ENCODE measurements at places on chromosomes 16 and 17.

- no peak for DNase-seq
Measured at GRCh38 chr16:46850619-46851555, 19.9 kb upstream of the C16orf87 start.

GRCh38 chr17:29874931-29875596, 55.0 kb downstream of the SSH2 start:
- no peak for DNase-seq

DNA sequence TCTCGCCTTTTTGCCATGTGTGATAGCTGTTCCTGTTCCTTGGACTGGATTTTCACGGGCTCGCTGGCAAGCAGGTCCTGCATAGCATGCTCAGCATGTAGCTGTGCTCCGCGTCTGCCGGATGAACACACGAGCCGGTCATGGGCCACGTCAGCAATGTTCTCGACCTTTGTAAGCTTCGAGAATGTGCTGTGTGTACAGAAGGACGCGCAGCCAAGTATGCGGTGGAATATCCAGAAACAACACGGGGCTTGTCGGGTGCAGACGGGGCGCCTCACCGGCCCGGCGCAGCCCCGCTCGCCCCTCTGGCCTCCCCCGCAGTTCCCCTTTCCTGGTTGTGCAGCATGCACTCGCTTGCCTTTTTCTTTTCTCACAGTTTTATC, 42.2 kb downstream of the RPTOR start:
- no peak for DNase-seq

DNA sequence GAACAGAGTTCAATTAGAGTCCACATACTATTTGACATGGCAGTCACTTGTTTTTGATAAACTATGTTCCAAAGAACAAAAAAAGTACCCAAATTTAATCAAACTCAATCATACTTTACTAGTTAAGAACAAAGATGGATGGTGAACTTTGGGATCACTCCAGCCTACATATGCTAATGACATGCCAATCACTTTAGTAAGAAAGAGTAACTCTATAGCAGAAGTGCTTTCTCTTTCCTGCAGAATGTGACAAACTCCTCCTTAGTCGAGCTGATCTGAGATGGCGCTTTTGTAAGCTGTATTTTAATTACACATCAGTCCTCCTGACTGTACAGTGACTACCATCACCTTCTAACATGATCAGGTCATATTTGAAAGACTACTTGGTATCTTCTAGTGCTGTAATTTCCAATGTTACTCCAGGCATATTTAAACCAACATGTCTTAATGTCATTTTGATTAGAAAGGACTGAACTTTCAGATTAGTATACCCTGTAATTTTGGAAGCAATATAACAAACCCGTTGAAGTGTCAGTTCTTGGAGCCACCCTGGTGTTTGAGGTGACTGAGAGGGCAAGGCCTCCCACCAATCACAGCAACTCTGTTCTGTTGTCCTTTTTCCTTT, 4.1 kb downstream of the NETO2 start:
- DNase-seq = peak; percentile 1

- peak; percentile 40 for DNase-seq
Measured at GRCh38 chr17:57954397-57955182, 622 bp downstream of the CUEDC1 start.

DNA sequence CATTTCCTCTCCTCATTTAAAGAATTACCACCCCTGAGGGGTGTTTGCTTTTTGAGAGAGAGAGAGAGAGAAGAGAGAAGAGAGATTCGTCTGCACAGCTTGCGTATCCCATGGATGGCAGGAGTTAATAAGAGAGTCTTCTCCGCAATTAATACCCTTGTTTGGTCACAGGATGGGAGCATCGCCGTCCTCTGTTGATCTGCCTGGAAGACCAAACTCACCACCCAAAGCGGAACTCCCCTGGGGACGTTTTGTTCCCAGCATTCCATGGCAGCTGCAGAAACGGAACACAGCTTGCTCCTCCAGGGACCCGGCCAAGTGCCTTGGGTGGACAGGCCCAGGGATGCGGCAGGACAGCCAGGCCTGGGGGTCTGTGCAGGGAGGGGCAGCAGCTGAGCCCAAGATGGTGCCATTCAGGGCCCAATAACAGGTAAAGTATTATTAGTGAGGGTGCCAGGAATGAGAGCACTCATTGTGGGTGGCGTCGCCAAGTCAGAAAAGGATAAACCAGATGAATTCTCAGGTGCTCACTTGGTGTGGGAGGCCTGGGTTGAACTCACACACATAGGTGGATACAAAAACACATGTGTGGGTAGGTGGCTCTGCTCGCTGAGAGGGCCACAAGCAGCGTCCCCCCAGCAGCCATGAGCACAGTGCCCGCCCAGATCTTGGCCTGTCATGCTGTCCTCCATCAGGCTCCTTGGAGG, 83.1 kb downstream of the NT5M start:
- no peak for DNase-seq

GRCh38 chr17:17467016-17467415, 9.8 kb upstream of the MED9 start:
- DNase-seq = no peak

DNA sequence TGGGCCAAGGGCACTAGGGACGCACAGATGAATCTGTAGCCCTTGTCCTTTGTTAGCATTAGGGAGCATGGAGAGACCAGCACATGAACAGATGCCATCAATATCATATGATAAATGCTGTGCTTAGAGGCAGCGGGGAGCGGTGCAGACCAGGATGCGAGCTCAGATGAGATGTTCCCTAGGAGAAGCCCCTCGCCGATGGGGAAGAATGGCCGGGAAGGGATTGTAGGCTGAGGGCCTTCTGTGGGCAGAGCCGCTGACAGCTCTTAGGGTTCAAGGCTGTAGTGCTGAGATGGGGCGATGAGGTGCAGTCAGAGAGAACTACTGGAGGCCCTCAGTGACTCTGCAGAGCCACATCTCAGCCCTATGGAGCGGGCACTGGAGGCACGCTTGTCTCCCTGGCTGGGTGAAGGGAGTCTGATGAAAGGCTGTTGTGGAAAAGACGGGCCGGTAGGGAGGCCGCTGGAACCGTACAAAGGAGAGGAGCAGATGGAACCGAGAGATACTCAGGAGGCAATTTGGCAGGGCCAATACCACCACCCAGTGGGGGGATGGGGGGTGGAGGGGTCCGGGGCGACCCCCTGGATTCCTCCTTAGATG, 66.3 kb upstream of the ENDOV start:
- DNase-seq = no peak

GRCh38 chr16:66925322-66925840, at the start of gene RRAD:
Gene RRAD, minus strand, starts transcription at chr16:66925535. Its CDS starts 356 bp downstream, at chr16:66925179.
- DNase-seq = no peak

GRCh38 chr16:4743226-4743878, 9.0 kb downstream of the DNAAF8 start:
- DNase-seq = no peak

DNA sequence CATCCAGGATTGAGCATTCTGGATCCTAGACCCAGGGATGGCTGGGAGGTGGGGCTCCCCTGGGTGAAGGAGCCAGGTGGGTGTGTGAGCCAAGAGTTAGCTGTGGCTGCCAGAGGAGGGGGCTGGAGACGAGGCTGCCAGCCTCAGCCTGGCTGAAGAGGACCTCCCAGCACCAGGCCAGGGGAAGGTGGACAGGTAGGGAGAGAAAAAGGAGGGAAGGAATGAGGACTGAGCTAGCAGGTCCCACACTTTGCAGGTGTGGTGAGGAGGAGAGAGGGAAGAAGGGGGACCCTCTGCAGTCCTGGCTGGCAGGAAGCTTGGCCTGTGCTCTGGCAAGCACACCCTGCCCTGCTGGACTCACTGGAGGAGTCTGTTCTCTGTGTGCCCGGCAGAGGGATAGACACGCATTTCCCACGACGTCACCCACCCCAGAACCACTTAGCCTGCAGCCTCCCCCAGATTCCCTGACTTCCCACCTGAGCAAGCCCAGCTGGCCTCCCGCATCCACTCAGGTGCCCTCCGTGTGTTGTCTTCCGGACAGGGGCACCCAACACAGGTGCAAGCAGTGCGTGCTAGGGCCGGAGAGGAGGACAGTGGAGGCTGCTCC, 42.0 kb downstream of the SOCS3 start:
- no peak for DNase-seq

DNA sequence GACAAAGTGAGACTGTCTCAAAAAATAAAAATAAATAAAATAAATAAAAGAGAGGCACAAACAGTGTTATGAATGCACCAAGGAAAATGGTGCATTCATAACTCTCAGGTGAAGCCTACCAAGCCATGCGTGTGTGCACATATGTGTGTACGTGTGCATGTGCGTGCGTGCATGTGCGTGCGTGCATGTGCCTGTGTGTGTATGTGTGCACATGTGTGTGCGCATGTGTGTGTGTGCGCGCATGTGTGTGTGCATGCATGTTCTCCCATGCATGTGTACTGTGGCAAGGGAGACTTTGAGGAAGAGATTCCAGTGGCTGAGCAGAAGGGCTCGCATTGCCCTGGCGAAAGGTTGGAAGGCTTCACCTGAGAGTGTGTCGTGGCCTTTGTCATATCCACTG, 4.7 kb downstream of the SPN start:
- no peak for DNase-seq

GRCh38 chr17:67021743-67022450, 22.5 kb upstream of the CACNG1 start:
- DNase-seq = no peak

DNA sequence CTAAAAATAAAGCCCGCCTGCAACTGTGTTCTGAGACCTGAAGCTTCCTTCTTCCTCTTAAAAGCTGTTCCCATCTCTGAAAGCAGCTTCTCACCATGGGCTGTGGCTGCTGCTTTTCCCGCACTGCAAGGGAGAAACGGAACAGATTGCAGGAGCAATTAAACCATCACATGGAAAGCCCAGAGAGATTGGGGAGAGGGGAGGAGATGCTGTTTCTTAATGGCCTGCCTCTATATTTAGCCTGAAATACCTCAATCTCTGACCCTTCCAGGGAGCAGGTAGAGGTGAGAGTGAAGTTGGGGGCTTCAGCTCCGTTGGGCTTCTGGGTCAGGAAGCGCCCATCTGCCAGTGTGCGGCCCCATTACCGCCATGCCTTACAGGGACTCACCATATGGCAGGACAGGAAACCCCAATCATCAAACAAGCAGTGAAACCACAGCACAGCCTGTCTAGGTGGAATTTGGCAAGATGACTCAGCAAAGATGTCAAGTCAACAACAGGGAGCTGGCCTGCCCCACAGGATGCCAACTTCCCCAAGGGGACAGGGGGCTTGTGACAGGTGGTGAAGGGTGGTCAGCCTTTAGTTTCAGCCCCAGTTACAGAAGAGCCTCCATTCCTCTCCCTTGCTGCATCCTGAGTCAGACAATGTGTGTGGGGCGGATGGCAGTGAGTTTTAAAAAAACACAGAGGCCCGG, 286.6 kb upstream of the CCL2 start:
- no peak for DNase-seq

GRCh38 chr16:86129541-86129940, 230.6 kb downstream of the IRF8 start:
- no peak for DNase-seq

GRCh38 chr16:80027007-80027965, 426.7 kb upstream of the MAF start:
- DNase-seq = peak; percentile 95

DNA sequence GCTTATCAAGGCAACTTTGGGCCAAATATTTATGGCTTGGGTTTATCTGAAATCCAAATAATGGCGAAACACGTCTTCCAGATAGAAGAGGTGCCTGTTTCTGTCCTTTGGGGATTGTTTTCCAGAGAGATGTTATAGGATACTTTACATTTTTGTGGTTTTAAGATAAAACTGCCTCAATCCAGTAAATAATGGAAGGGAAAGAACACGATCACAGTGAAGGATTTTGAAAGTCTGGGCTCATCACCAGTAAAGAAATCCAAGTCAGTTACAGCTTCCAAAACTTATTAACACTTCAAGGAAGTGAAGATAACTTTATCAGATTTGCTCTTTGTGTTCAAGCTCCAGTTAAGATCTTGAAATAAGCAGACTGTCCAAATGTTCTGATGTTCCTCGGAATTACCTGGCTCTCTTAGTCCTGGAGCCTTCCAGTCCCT, 30.1 kb downstream of the DNAH2 start:
- DNase-seq = no peak

- no peak for DNase-seq
Measured at GRCh38 chr17:37701496-37701898, 43.4 kb downstream of the HNF1B start.

- peak; percentile 60 for DNase-seq
Measured at GRCh38 chr16:87463722-87464690, 28.8 kb downstream of the ZCCHC14 start.

- DNase-seq = peak; percentile 83
Measured at GRCh38 chr17:59329176-59330052, 2.0 kb upstream of the YPEL2 start.

DNA sequence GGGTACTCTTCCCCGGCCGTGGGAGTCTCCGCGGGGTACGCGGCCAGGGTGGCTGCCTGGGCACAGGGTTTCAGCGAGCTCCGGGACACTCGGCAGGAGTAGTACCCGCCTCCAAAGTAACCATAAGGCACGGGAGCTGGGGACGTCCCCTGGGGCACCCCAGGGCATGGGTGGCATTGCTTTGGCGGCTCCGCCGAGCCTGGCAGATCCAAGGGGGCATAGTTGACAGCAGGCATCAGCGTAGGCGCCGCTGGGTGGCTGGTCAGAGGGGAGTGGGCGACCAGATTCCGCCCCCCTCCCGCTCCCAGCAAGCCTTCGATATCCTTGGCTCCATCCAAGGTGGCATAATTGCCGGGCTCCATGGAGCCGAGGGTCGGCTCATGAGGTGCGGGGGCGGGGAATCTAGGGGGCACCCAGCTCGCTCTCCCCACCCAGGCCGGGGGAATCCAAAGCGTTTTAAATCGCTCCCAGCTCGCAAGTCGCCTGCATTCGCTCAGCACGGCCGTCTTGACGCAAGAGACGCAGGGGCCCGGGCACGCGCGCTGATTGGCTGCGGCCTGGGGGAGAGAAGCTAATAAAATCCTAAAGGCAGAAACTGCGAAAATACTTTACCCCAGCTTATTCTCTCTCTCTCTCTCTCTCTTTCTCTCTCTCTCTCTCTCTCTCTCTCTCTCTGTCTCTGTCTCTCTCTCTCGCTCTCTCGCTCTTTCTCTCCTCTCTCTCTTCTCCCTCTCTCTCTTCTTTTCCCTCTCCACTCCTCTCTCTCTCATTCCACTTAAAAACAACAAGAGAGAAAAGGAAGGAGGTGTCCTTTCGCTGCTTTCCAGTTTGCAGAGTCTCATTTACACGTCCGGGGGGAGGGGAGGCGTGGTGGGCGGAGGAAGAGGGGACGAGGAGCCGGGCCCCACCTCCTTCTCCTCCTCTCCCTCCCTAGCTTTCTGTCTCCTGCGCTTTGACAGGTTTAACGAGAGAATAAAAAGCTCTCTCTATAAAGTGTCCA, at the start of gene HOXB13:
Gene HOXB13 (minus strand): TSS at position 519 of the 1,000 bp plus-strand sequence. CDS start 157 bp downstream, at position 362.
- DNase-seq = no peak

DNA sequence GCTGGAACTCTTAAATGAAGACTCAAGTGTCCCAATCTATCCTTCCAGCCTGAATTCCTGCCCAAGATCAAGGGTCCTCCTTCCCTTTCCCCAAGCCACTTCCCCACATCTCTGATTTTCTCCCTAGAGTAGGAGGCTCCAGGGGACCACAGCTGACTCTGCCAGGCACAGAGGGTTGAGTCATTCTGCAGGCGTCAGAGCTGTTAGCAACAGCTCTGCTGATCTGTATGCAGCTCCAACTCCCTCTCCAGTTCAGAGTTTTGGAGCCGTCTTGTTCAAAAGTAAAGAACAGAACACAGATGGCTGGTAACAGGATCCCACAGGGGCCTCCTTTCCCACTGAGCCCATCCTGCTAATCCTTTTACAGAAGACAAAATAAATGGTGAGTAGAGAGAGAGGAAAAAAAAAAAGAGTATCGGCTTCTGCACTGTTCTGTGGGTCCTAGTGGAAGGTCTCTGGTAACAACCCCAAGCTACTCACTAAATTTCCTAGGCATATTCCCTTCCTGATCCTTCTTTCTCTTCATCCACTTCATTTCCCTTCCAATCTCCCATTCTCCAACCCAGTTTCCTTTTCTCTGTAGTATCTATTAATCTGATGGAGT, 13.4 kb upstream of the TAOK1 start:
- DNase-seq = peak; percentile 78
